Activated CD4-positive, alpha-beta T cell treated with anti-CD3 and anti-CD28 coated beads, Interleukin-2, amount 50 U/mL, for 24 hours (primary cell): ENCODE measurements at places on chromosomes 7 and 10.
A peak's percentile ranks its signal among the peaks of the same experiment; 100 is the strongest.

GRCh38 chr7:28623863-28624262 lies 211.5 kb downstream of the CREB5 start:
- DNase-seq = no peak

DNA sequence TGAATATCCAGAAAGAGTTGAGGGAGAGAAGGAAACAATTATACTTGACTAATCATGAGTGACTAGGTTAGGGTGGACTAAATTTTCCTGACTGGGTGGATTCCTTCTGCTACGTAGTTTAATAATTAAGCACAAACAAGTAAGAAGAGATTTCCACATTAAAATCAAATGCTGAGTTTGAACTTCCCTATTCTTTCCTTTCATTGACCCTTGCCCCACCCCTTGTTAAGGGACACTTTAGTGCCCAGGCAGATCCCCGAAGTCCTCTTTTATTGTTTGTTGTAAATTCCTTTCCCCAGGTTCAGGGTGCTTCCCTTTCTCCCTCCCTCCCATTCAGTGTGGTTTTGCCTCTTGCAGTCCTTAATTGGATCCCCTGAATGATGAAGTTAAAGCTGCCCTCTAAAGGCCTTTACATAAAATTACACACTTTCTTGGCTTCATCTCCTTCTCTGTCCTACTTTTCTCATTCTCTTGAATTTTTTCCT lies 8.8 kb upstream of the SPAM1 start:
- DNase-seq = no peak

DNA sequence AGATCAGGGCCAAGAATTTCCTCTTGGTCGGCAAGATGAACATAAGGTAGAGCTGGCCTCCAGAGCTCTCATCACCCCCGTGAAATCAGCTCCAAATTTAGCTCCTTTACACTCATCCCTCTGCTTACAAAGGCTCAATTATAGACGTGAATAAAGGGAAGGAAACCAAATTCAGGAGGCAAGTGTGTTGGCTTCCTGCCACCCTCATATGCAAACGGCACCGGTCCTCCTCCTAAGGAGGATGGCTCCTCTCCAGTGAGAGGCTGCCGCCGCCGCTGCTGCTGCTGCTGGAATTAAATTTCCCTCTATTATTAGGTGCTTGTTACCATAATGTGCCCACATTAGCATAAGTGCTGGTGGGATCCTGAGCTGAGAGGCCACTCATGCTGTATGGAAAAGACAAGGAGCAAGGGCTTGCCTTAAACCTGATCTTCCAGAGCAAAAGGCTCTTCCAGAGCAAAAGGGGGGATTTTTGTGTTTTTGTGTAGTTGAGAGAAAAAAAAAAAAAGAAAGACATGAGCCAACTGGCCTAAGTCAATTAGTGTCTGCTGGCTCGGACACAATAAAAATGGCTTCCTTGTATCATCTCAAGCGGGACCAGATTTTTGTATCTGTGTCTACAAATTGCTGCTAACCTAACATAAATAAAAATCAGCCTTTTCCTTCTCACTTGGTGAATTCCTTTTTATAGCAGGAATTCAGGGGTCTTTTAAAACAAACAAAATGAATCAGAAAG lies 68.4 kb downstream of the CDHR3 start:
- DNase-seq = no peak

DNA sequence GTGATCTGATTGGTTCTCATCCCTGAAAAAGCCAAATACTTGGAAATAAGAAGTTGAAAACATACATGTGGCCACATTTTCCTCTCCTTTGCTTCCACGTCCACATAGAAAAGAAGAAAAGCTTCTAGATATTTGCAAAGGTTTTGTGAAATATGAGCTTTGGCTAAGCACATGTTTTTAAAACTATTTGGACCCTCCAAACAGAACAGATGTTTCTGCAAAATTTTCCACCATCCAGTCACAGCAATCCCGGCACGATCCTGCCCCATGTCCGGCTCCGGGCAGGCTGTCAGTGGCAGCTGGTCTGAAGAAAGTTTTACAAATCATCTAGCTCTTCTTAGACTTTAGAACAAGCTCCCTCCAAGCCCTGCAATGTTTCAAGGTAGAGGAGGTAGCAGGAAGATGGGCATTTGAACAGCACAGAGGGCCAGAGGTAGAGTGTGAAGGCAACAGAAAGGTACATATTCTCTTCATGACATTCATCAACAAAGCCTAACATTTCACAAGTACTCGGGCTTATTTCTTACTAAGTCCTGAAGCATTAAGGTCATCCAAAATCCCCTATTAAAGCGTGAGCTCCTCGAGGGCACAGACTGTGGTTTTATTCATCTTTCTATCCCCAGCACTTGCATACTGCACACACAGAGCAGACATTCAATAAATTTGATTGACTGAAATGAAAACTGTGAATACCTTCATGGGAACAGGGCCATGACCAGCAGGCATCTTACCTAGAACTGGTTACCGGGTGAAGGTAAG lies 110.1 kb downstream of the JAZF1 start:
- DNase-seq = no peak

DNA sequence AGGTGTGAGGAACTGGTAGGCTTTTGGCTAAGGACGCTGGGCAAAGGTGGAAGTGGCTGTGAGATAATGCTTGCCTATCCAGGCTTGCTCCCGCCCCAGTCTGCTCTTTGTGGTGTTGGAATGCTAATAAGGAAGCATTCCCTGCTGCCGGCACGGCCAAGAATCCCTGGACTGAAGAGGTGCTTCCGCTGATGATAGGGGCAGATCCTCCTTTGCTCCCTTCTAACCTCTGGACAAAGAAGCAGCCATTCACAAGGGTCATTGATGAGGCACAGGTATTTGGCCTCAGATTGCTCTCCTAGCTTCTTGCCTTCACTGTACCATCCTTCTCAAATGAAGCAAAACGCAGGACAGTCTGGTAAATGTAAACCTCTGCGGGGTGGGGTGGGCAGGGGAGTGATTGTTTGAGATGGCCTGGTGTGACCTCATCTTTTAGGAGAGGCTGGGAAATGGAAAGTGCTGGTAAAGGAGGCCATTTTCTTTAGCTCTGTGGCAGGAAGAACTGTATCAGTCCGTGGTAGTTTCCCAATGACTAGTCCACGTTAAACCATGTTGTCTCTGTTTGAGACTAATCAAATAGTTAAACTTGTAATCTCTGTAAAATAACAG lies 1.7 kb downstream of the PGAM1 start:
- DNase-seq = no peak

- DNase-seq = no peak
Measured at GRCh38 chr7:130277763-130278643, 11.3 kb downstream of the CPA2 start.

GRCh38 chr10:35705051-35705450 lies 63.0 kb upstream of the FZD8 start:
- no peak for DNase-seq

GRCh38 chr7:10121631-10122030 lies 852.0 kb upstream of the PHF14 start:
- DNase-seq = no peak

DNA sequence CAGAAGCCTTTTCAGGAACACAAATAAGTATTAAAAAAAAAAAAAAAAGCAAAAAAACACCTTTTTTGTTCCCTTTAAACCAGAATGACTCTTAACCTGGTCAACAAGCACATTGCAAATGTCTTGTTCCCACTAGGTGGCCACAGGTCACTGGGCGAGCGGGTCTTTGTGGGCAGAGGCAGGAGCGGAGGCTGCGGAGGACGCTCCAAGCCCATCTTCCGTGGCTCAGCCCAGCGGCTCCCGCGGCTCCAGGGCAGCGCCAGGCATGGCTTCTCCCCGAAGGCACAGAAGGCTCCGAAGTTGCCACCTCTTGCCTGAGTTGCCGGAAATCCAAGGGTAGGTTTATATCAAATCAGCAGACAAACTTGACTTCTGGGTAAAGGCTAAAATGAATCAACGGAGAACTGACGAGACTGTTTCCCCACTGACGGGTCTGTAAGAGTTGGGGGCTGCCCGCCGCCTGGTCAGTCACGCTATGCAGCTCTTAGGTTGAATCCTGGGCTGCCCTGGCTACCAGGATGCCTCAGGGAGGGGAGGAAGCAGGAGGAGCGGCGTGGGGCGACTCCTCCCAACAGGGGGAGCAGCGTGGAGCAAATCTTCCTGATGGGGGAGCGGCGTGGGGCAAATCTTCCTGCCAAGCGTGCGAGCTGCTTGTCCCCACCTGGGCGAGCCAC lies 144.5 kb downstream of the PTPRN2 start:
- DNase-seq = no peak

DNA sequence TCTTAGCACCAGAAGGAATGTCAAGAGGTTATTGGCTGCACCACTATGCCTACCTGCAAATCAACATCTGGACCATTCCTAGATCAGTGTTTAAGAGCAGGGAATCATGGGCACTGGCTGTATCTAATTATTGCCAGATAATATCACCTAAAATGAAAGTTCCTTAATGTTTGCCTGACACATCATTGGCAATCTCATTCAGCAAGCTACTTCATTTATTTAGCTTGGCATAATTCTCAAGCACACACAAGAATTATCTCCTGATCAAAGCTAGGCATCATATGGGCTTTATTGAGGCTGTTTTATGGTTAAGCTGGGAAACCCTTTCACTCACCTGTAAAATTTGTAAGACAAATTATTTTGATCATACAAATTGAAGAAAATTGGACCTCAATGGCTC lies 581.7 kb downstream of the INHBA start:
- no peak for DNase-seq

- DNase-seq = no peak
Measured at GRCh38 chr10:6279540-6280267, 77.0 kb downstream of the PFKFB3 start.

GRCh38 chr7:25359471-25360059 lies 131.3 kb upstream of the NPVF start:
- DNase-seq = no peak

DNA sequence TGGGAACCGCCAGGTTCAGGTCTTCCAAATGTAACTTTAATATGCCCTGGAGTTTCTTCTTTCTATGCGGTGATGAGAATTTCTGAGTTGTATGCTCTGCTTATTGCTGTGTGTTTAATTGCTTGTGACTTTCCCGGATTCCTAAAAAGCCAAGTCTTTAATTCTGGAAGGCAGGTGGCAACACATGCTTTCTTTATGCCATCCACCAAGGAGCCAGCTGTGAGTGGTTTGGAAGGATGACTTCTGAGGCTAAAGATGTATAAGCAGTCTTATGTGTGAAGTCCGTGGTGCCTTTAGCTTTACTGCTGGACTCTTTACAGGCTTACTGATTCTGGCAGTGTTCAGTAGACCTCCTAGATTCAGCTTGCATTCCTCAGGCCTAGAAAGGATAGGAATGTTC lies 3.1 kb downstream of the SDK1 start:
- DNase-seq = no peak

GRCh38 chr10:119849031-119849789 lies 23.4 kb downstream of the MCMBP start:
- DNase-seq = no peak

- no peak for DNase-seq
Measured at GRCh38 chr7:14839307-14839706, 63.2 kb downstream of the DGKB start.

DNA sequence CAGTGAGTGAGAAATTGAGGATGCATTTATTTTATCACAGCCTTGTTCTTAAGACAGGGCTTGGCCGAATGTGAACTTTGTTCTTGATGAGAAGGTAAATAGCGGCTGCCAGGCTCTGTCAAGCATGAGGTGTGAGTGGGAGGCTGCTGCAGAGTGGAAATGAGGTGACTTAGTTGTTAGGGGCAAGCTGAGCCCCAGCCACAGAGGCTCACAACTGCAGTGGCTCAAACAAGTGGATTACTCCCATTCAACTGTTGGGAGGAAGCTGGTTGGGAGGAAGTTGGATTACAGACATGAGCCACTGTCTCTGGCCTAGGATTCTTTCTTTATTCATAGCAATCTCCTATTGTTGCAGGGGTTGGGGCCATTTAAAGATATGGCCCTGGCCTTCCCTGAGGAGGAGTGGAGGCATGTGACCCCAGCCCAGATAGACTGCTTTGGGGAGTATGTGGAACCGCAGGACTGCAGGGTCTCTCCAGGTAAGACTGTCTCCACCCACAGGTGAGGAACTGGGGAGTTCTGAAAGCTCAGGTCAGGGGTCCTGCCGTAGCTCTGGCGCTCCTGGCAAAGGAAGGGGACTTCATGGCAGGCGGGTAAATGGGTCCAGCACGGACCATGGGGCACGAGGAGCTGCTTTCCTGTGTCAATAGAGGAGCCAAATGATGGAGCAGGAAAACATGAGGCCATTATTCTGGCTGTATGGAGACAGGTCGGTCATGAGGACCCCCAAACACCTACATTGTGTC lies 7.1 kb downstream of the ZSCAN25 start:
- no peak for DNase-seq

DNA sequence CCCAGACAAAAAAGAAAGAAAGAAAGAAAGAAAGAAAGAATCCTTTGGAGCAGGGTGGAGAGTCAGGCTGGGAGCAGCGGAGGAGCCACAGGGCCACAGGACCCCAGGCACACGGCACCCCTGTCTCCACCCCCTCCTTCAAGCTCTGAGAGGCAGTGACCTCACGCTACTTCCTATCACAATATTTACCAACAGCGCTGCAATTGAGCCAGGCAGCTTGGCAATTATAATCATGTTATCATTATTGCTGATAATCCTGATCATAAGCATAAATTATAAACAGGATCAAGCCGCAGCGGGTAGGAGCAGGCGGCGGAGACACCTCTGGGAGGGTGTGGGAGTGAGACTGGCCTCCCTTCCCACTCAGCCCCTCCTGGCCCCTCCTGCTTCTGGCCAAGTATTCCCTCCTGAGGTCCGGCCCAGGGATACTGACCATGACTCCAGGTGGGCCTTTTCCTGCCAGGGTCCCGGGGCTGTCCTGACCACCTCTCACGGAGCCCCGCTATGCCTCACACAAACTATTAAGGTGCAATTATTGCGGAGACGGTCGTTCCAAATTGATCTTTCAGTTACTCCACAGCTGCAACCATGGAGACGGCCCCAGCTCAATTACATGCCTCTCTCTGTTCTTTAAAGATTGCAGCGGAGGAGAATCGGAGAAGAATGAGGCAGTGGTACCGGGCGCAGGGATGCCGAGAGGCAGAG lies 10.0 kb upstream of the GTF2IRD1 start:
- DNase-seq = no peak

GRCh38 chr10:70671619-70672164 lies 614 bp upstream of the ADAMTS14 start:
- DNase-seq = no peak

DNA sequence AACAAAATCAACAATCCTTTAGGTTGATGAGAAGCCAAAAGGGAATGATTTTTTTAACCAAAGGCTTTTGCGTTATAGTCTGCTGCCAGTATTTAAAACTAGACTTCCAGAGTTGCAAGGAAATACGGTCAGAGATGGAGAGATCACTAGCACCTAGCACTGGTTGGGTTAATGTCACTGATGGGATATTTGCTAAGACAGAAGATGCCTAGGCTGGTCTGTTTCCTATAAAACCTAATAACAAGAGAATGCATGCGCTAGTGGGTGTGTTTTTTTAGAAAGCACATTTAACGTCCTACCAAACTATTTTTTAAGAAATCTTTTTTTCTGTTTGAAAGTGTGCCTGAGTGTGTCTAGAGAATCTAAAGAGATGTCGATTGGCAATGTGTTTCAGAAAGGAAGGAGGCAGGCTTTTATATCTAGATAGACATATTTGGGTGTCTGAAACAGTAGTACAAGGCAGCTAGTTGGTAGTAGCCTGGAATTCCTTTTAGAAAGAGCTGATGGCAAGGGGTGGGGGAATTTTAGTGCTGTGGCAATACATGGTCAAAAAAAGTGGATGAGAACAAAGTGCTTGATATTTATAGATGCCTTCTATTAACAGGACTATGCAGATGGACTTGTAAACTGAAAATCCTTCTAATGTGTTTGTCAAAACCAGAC lies 863 bp downstream of the CALD1 start:
- DNase-seq = no peak

GRCh38 chr10:17005621-17006566 lies 123.7 kb downstream of the CUBN start:
- DNase-seq = no peak

GRCh38 chr10:11180228-11180627 lies 162.6 kb downstream of the CELF2 start:
- DNase-seq = peak; percentile 64

- no peak for DNase-seq
Measured at GRCh38 chr7:117916309-117916708, 43.1 kb upstream of the CTTNBP2 start.
